ENCODE measurements at places on chromosomes 1 and 21.

DNA sequence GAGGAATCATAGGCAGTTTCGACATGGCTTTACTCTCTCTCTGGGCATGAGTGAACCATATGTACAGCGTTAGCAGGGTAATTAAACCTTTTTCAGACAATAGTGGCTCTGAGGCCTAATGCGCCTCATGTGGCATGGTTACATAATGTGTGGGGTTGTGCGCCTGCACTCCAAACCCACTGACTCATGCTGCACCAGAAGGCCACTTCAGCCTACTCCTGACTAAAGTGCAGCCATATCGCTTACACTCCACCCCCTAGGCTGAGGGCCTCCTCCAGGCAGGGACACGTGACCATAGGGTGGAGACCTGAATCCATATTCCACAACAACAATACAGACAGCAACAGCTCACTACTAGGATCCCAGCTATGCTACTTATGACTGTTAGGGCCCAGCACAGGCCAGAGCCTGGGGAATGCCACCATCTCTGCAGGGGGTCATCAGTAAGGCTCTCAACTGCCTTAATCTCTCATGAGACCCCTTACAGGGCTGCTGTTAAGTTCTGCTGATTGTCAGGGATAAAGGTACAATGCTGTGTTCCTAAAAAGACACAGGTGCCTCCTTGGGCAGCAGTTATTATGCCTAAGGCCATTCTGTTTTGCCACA, 13.4 kb upstream of the ODF2L start:
- DNase-seq, result no peak

DNA sequence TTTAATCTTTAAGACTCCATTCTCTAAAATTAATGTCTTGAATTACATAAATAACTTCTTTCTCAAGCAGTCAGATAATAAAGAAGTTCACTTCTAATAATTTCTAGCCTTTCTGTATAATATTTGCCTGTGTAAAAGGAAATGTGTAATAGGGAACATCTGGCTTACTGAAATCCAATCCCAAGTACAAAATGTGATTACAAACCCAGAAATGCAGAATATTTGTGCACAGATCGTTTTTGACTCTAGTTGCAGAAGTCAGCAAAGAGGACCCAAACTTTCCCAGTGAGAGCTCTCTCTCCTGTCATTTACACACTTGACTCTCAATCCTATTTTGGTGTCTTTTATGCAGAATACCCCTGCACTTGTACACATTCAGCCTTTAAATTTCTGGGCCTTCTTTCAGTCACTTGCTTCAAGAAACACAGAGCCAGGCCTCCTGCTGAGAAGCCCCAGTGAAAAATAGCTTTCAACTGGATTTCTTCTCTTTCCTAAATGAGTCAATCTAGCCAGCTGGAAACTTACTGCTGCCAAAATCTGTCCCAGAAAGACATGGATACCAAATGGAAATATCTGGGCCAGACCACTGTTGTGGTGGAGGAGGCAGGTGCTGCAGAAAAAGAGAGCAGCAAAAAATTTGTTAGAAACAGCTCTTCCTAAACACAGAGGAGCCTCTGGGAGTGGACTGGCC, 68.5 kb upstream of the ADAM30 start:
- DNase-seq, result no peak

GRCh38 chr1:206909161-206909882, 12.1 kb downstream of the IL24 start:
- DNase-seq, result peak; percentile 27

GRCh38 chr1:185860311-185860710, 126.1 kb downstream of the HMCN1 start:
- DNase-seq, result no peak

DNA sequence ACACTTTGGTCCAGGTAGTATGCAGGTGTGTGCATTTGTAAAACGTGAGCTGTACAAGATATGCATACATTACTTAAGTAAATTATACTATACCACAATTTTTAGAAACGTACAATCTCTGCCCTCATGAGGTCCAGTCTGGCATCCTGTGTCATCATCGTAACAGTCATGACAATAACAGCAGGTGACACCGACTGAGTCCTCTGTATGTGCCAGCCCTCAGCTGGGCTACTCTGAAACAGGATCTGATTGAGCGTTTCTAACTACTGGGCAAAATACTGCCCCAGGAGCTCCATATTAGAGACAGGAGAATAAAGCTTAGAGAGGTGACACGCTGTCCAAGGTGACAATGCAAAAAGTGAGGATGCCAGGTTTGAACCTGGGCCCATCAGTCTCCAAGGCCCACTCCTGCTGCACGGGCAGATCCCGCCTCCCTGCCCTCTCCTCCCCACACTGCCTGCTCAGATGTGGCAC, 47.2 kb upstream of the ECE1 start:
- no peak for DNase-seq

GRCh38 chr1:2611031-2611501, 21.8 kb downstream of the MMEL1 start:
- DNase-seq, result no peak

DNA sequence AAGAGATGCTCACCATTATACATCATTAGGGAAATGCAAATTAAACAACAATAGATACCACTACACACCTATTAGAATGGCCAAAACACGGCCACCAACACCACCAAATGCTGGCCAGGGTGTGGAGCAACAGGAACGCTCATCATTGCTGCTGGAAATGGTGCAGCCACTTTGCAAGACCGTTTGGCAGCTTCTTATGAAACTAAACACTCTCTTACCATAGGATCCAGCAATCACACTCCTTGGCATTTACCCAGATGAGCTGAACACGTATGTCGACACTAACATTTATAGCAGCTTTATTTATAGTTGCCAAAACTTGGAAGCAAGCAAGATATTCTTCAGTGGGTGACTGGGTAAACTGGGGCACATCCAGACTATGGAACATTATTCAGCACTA, 28.9 kb upstream of the ADARB1 start:
- DNase-seq, result no peak

DNA sequence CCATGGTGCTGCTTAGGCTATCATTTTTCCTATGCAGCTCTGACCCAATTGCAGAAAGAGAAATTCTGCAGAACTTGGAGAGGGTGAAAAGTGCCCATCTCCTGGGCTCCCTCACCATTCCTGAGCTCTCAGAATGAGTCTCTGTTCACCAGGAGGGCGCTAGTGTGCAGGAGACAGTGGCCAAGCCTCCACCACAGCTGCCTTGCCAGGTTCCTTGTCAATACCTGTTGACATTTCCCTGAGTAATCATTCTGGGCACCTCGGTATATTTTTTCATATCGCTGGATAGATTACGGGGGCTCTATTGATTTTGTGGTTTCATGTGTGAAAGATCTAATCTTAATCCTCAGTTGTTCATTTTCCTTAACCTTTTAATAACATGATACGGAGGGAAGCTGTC, 13.0 kb upstream of the C8B start:
- no peak for DNase-seq

DNA sequence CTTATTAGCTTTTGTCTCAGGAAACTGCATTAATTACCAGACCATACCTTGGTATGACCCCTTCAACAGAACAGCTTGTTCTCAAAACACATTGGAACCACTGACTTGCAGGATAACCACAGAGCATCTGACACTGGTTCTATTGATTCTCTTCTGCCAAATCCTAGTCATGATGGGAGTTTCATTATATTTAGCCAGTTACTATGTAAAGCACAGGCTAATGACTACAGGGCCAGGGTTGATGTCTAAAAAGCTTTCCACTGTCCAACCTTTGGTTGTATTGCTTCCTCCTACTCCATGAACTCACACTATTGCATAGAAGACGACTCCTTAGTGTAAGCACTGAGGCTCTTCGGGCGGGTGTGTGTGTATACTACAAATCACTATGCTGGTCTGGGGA, 3.8 kb downstream of the STMN1 start:
- DNase-seq, result no peak

- peak; percentile 54 for DNase-seq
Observed at GRCh38 chr1:172356620-172357019, 63.9 kb upstream of the C1orf105 start.

GRCh38 chr1:205210756-205211168, 740 bp downstream of the DSTYK start:
- peak; percentile 25 for DNase-seq

DNA sequence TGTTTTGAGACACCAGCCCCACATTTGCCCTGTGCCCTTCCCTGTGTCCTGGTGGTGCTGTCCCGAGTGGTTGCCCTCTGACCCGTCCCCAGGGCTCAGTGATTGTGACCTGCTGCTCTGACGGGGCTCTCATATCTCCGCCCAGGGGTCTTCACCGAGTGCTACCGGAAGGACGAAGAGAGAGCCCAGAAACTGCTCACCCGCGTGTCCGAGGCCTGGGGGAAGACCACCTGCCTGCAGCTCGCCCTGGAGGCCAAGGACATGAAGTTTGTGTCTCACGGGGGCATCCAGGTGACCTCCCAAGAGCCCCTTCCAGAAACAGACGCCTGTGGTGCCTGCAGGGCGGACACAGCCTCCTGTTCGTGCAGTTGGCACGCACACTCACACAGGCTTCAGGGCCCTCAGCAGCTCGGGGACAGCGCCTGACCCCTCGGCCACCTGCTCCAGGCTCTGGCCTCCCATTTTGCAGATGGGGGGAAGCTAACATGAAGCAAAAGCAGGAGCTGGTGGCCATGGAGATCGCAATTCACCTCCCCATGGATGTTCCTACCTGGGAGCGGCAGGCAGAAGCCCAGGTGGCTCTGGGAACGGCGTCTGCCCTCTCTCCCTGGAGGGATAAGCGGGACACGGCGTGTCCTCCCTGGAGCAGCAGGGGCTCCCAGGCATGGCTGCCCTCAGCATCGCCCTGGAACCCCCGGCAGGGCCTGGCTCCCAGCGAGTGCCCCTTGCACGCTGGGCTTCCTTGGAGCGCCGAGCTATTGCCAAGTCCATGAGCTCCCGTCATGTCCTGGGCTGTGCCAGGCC, 45.9 kb downstream of the TRPM2 start:
- no peak for DNase-seq

GRCh38 chr1:26705788-26706311, 10.0 kb downstream of the ARID1A start:
- peak; percentile 34 for DNase-seq

GRCh38 chr1:90357995-90358394, 359.1 kb downstream of the BARHL2 start:
- DNase-seq, result no peak

GRCh38 chr1:232029315-232029714, 402.7 kb downstream of the DISC1 start:
- DNase-seq, result no peak

DNA sequence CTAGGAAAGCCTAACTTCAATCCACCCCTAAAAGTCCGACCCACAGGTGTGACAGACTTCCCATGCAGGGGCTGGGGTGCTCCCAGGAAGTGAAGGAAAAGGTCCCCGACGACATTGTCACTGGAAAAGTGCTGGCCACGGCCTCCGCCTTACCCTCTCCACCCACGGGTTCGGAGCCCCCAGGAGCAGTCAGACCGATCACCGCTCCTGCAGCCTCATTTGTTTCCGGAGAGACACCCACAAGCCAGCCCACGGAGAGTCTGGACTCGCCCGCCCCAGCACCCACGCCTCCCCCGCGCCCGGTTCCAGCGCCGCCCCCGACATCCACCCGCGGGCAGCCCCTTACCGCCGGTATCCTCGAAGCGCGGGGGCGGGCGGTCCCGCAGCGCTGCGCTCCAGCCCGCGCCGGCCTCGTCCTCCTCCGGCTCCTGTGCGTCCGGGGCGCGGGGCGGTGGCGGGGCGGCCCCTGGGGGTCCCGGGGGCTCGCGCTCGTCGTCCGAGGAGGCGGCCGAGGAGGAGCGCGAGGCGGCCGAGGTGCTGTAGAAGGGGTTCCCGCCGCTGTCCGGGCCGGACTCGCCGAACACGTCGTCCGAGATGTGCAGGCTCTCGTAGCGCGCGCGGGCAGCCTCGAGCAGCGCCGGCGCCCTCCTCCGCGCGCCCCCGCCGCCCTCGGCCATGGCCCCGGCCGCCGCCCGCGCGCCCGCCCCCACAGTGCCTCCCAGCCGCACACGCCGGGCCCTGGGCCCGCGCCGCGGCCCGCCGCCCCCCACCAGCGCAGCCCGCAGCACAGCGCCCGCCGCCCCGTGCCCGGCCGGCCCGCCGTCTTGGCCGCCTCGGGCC, 660 bp downstream of the PGBD5 start:
- DNase-seq, result no peak

DNA sequence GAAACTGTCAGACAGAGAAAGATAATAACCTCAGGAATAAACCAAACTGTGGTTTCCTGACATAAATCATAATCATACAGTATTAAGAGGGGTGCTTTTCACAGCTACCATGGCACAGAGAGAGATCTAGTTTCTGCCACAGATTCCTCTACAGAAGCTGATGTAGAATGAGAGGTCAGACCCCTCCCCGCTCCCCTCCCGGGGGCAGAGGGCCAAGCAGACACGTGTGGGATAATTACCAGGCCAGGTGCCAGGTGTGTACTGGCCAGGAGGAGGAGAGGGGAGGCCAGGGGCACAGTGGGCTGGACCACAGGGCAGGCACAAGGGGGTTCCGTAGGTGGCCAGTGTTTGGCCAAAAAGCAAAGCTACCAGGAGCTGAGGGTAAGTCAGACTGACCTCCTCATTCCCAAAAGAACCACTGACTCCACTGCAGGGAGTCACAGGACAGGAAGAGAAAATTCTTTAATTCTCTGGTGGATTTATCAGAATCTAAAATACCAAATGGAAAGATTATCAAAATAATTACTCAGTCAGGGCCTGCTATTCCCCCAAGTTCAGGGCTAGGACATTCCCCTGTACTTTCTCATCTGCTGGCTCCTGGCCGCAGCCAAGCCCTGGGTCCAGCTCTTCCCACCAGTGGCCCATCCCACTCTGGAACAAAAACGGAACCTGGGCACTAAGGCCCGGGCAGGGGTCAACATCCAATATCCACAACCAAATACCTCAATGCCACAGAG, 30.0 kb downstream of the C2CD2 start:
- no peak for DNase-seq

- DNase-seq, result no peak
Observed at GRCh38 chr1:150511551-150511950, 3.6 kb downstream of the ECM1 start.

- DNase-seq, result no peak
Observed at GRCh38 chr1:67148516-67149178, 13.9 kb upstream of the C1orf141 start.

DNA sequence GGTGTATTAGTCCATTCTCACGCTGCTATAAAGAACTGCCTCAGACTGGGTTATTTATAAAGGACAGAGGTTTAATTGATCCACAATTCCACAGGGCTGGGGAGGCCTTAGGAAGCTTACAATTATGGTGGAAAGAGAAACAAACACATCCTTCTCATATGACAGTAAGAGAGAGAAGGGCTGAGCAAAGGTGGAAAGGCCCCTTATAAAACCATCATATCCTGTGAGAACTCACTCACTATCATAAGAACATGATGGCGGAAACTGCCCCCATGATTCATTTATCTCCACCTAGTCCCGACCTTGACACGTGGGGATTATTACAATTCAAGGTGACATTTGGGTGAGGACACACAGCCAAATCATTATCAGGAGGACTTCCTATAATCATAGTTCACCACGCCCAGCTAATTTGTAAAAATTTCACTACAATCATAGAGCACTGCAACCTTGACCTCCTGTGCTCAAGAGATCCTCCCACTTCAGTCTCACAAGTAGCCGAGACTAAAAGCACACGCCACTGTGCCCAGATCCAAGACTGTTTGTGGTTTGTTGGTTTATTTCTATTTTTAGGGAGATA, 164.9 kb downstream of the RERE start:
- DNase-seq, result no peak

- no peak for DNase-seq
Observed at GRCh38 chr1:18901147-18901951, 1.0 kb downstream of the ALDH4A1 start.

GRCh38 chr1:119384591-119384990, 16.0 kb downstream of the HAO2 start:
- no peak for DNase-seq

GRCh38 chr1:215568299-215568692, 1.2 kb downstream of the KCTD3 start:
- DNase-seq, result peak; percentile 45

- no peak for DNase-seq
Observed at GRCh38 chr1:54949053-54949452, 31.4 kb upstream of the TMEM61 start.

All from ACHN (cell line).